ENCODE measurements at places on chromosomes 13 and 19.

DNA sequence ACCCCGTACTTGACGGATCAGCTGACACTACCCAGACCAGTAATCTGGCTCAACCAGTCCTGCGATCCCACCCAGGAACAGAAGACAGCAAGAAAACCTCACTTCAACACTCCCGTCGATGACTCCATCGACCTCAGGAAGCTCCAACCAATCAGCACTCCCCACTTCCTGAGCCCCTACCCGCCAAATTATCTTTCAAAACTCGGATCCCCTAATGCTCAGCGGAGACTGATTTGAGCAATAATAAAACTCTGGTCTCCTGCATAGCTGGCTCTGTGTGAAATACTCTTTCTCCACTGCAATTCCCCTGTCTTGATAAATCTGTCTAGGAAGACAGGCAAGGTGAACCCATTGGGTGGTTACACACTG, 1.2 kb downstream of the LSM4 start:
- no peak for DNase-seq

- no peak for DNase-seq
Observed at GRCh38 chr19:17751912-17752273, 616 bp downstream of the FCHO1 start.

DNA sequence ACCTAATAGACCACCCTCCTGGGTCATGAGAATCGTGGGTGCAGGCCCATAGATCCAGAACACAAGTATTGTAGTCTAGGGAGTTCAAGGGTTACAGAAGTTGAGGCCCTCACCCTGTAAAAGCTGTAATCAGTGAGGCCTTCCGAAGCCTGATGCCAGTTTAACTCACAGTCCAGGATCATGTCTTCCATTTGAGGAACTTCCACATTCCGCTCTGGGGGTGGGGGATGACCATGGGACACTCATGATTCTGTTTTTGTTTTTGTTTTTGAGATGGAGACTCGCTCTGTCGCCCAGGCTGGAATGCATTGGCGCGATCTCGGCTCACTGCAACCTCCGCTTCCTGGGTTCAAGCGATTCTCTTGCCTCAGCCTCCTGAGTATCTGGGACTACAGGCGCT, 1.7 kb upstream of the RASIP1 start:
- no peak for DNase-seq

- no peak for DNase-seq
Observed at GRCh38 chr13:37788346-37788745, 81.2 kb downstream of the TRPC4 start.

DNA sequence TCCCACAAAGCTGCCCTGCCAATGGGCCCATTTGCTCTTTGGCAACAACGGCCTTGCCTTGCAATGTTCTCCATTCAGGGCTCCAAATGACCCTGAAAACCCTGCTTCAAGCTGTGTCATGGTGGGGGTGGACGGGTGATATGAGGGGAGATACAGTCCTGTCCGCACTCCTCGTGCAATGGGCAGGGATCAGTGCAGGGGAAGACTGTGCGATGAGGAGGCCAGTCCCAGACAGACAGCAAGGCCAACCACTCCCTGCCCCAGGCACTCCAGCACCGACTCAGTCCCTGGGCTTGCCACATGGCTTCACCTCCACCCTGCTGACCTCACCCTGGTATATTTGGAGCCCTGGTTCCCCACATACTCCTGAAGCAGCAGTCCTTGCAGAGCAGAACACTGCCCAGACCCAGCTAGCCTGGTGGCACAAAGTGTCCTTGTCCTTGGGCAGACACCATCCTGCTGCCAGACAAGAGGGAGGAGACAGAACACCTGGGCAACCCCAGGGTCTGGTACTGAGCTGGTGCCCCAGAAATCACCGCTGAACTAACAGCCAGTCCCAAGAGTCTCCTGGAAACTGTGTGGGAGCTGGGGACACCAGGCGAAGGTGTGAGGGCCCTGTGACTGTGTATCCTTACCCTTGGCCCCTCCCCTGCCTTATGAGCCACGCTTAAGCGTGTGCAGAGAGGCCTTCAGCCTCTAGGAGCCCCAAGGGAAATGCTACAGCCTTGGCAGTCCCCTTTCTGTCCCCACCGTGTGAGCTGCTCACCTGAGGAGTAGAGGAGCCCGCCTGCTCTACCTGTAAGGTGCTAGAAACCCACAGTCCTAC, 9.1 kb upstream of the SLC35E1 start:
- DNase-seq = peak; percentile 46

DNA sequence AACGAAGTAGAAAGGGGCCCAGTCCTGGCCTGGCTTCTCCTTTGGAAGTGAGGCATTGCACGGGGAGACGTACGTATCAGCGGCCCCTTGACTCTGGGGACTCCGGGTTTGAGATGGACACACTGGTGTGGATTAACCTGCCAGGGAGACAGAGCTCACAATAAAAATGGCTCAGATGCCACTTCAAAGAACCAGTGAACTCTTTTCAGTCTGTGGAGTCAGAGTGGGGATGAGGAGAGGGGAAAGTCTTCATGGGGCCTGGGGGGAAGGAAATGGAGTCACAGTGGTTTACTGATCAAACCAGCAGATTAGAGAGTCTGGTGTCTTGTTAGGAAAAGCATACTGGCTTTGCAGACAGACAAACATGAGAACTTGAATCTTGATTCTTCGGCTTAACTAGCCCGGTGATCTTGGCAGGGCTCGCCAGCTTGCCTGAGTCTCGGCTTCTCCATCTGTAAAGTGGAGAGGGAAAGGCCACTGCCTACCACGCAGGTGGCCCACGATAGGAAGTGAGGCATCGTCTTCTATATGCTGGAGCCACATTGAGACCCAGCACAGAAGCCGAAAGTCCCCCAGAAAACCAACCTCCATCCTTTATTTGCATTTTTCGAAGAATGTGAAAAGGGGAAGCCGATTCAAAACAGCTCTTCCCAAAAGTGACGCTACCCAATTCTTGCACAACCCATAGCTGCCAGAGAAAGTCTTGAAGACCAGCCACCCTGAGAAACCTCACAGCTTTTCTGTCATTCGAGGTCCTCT, at the start of gene FFAR1:
TSS of gene FFAR1 (plus strand) at position 732 of the 759 bp plus-strand sequence. CDS start 3,650 bp downstream, outside the sequence.
- DNase-seq = no peak

- DNase-seq = no peak
Observed at GRCh38 chr19:55346725-55347441, 7.2 kb downstream of the KMT5C start.

GRCh38 chr13:108597943-108598342, 31.5 kb upstream of the MYO16 start:
- no peak for DNase-seq

GRCh38 chr19:33432446-33433170, 59.1 kb downstream of the CEBPG start:
- DNase-seq = no peak

GRCh38 chr19:35295792-35296462, 4.0 kb downstream of the MAG start:
- no peak for DNase-seq

DNA sequence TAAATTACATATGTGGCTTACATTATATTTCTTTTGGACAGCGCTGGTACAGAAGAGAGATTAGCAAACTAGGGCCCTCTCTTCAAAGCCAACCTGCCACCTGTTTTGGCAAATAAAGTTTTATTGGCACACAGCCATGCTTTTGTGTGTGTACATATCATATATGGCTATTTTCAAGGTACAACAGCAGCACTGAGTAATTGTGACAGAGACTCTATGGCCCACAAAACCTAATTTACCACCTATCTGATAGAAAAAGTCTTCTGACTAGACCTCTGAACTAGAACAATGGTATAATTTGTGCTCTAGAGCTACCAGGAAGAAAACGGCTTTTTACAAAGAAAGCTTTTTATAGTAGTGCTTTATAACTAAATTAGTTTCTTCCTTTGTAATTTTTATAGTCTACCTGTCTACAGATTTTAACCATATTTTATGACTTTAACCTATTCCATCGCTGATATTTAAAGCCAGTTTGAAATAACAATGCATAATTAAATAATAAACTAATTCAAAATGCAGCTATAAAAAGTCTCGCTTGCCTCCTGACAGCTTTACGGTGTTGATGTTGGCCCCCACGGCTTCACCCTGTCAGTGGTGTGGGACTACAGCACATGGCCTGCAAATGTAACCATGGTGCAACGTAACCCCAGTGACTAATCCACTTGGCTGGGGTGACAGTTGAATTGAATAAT, 17.7 kb upstream of the DPY19L3 start:
- DNase-seq = no peak

- DNase-seq = no peak
Observed at GRCh38 chr13:21966014-21966413, 295.1 kb downstream of the FGF9 start.

- DNase-seq = no peak
Observed at GRCh38 chr13:86933676-86934075, 737.5 kb upstream of the SLITRK5 start.

DNA sequence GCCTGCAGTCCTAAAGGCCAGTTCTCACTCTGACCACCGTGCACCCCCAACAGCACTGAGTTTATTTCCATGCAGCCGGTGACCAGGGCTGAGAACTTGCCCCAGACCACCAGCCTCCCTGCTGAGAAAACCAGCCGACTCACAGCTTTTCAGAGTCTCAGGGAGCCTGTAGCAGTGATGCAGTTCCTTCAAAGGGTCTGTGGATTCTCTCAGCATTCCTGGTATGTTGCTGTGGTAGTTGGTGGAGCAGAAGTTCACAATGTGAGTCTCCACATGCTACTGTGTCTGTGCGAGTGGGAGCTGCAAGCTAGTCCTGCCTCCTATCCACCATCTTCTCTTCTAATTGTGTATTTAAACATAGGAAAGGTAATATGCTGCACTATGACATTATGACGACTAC, 254.9 kb upstream of the KLF12 start:
- no peak for DNase-seq

GRCh38 chr19:52221831-52222375, 32.1 kb downstream of the PPP2R1A start:
- no peak for DNase-seq

- no peak for DNase-seq
Observed at GRCh38 chr13:112255550-112256120, 120.5 kb upstream of the SPACA7 start.

GRCh38 chr13:77810430-77810829, 108.2 kb downstream of the EDNRB start:
- no peak for DNase-seq
